Heart right ventricle (tissue), 16 donors: ENCODE measurements at places on chromosomes 4 and X. TPM values are rescaled to one million over a fixed set of nuclear protein-coding genes. Genes with fewer than 3 reads are reported as not detected.

- no peak for DNase-seq
These were observed 62.0 kb downstream of the SLAIN2 start for GRCh38 chr4:48403358-48403757.

DNA sequence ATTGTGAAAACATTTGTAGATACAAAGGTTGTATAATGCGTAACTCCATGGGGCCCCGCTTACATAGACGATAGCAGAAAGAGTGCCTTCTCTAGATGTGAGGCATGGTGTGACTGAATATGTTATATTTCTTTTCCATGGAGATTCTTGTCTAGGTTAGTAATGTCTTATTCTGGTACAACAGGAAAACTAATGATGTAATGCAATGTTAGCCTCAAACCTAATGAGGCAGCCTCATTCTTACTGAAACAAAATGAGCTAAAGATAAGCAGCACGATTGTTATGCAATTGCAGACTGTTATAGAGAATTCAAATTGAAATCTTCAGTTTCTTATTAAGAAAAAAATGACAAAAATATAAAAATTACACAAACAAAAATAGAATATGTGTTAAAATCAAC is 171.1 kb upstream of the ANKRD50 start:
- no peak for DNase-seq

GRCh38 chr4:122689972-122690371 is 42.5 kb upstream of the BBS12 start:
- no peak for DNase-seq

DNA sequence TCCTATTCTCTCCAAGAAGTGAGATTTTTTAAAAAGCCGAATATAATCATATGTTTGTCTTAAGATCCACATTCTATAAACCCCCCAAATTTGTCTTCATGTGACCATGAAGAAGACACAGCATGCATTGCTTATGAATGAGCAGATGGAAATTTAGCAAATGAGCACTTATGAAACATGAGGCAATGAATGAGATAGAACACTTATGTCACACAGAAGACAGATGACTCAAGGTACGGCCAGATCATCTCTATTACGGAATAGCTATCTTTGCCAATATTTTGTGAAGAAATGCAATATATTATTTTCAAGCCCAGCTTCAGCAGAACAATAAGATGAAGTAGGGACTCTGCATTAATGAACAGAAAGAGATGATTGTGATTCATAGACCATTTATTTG is 21.4 kb downstream of the PHEX start:
- no peak for DNase-seq

The PRPS2 gene
- 2.3 TPM for total RNA-seq

The NAP1L2 gene
- 12.4 TPM for total RNA-seq

DNA sequence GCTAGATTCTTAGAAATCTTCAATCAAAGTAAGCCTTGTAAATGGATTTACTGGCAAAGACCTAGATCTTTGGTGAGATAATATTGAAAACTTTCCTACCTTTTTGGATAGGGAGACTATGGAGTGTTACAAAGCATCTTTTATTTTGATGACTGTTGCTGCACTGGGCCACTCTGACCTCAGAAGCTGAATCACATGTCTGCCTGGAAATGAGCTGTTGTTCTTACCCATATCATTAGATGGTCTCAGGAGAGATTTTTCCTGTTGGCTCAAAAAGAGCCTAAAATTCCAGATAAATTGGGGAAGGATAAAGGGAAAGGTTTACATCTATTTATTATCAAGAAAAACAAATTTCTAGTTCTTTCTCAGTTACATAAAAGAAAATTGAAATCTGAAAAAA is 127.5 kb upstream of the BMP3 start:
- no peak for DNase-seq

GRCh38 chr4:5041699-5042098 is 9.6 kb upstream of the STK32B start:
- no peak for DNase-seq

GRCh38 chr4:184795214-184795844 is 30.4 kb downstream of the ACSL1 start:
- DNase-seq: no peak

DNA sequence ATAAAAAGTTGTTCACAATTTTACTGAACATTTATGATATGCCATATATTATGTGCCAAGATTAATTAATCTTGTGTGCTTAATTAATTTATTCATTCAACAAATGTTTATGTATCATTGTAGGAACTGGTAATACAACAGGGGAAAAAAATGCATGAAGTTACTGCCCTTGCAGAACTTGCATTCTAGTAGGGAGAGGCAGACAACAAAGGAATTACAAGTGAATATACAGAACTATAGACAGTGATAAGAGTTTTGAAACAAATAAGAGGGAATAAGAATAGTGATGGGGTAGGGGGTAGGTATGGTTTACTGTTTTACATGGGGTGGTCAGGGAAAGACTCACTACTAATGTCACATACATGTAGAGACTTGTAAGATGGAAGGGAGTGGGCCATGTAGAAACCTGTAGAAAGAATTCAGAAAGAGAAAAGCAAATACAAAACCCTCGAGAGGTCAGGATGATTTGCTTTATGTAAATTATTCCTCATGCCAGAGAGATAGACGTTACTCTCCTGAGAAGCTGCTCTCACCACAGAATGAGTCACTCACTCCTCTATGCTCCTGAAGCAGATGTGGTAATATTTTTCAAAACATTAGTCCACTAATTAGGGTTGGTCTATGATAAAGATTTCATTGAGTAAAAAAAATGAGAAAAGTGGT is 855.0 kb upstream of the GRID2 start:
- no peak for DNase-seq

DNA sequence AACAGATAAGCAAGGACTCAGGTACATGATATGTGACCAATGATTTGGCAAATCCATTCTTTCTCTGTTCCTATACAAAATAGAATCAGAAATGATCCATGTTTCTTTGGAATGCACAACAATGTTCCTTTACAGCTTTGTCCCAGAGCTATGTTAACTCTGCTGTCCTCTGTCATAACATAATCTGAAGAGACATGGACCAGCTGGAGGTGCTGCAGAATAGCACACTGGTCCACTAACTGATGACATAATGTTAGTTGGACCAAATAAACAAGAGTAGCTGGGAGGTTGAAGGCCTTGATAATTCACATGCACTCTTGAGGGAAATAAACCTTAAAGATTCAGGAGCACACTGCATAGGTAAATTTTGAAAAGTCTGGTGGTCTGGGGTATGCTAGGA is 23.0 kb upstream of the DHX15 start:
- no peak for DNase-seq

GRCh38 chrX:18833071-18833731 is 125.8 kb downstream of the PPEF1 start:
- DNase-seq: peak; percentile 38

GRCh38 chr4:78766650-78767049 is 9.5 kb upstream of the BMP2K start:
- DNase-seq: no peak

The NAT8L gene
- 0.17 TPM for total RNA-seq

The MAGEB2 gene
- not detected for total RNA-seq

The IGSF1 gene
- total RNA-seq: 4.7 TPM

GRCh38 chrX:73215246-73215645 is 595 bp upstream of the NAP1L2 start:
- DNase-seq: no peak

The LRIT3 gene
- total RNA-seq: 0.06 TPM

The RS1 gene
- not detected for total RNA-seq

DNA sequence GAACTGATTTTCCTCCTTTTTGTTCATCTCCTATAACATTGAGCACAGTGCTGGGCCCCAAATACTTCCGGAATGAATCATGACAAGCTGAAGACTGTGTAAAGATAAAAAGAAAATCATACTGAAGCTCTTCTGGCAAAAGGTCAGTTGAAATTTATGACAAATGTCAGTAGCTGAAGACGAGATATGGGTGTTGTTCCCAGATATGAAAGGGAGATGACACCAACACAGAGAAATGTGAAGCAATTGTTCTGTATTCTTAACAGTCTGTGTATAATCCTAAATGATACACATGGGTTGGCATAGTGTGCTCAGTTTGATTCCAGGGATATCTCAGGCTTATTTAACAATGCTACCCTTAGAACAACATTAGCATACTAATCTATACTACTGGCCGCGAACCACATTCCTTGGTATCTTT is 170.5 kb upstream of the PITX2 start:
- no peak for DNase-seq

The NHS gene
- total RNA-seq: 1.2 TPM

- DNase-seq: peak; percentile 17
These were observed 84.0 kb downstream of the WWC2 start for GRCh38 chr4:183182873-183183725.

The STARD8 gene
- total RNA-seq: 7.0 TPM

DNA sequence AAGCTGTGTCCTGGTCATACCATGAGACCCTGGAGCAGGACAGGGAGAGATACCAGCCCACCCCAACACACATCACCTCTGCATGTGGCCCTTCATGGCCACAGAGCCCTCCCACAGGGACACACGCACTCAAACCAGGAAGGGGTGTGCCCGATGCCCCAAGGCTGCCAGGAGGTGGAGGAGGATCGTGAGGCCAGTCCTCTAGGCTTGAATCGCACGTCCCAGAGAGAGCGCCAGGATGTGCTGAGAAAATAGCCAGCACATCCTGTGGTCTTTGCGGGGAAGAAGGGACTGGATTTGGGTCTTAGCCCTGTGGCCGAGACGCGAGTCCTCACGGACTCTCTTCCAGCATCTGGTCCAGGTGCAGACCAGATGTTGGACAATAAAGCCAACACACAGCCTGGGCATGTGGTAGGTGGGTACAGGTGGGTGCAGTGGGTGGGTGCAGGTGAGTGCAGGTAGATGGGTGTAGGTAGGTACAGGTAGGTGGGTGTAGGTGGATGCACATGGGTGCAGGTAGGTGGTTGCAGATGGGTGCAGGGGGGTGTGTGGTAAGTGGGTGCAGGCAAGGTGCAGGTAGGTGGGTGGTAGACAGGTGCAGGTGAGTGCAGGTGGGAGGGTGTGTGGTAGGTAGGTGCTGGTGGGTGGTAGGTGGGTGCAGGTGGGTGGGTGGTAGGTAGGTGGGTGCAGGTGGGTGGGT is 94.3 kb upstream of the AFAP1 start:
- no peak for DNase-seq

The ENPEP gene
- 2.2 TPM for total RNA-seq

DNA sequence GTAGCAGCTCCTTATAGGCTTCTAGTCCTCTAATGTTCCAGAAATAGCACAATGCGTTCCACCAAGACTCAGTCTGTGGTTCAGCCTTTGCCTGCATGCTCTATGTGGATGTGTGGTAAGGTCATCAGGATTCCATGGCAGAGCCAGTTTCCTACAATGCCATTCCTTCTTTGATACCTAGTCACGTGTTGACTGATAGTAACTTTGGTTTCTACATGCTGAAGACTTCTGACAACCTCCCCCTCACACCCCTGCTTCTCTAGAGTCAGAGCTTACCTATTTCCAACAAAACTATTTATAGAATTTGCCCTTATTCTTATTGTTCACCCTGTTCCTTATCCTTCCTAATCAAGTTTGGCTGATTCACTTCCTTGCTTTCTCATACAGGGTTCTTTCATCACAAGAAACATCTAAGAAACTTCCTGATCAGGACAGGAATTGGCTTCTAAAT is 81.1 kb downstream of the CT47B1 start:
- DNase-seq: peak; percentile 4

The NDST3 gene
- total RNA-seq: not detected

GRCh38 chrX:68945603-68946228 is 116.9 kb downstream of the EFNB1 start:
- no peak for DNase-seq

DNA sequence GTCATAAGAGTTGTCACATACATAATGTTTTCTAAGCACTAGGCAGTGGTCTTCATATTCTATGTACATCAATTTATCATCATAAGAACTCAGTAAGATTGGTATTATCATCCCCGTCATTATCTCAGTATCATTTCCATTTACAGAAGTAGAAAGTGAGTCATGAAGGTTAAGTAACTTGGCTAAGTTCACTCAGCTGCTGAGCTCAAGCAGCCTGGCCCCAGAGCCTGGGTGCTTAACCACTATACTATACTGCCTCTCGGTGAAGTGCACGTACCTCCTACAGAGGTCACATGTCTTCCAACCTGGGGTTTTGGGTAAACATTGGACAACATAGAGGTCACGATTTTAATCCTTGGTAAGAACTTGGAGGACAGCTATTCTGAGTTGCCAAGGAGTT is 161.5 kb upstream of the GATB start:
- DNase-seq: no peak

- no peak for DNase-seq
These were observed 192.0 kb downstream of the PCDH7 start for GRCh38 chr4:30912098-30912714.

The PPEF2 gene
- total RNA-seq: not detected

- no peak for DNase-seq
These were observed 3.5 kb upstream of the HTR2C start for GRCh38 chrX:114580336-114580735.

- no peak for DNase-seq
These were observed 490.8 kb downstream of the RAPGEF2 start for GRCh38 chr4:159593681-159594080.

GRCh38 chr4:106114270-106114669 is 201.7 kb downstream of the TBCK start:
- DNase-seq: no peak

DNA sequence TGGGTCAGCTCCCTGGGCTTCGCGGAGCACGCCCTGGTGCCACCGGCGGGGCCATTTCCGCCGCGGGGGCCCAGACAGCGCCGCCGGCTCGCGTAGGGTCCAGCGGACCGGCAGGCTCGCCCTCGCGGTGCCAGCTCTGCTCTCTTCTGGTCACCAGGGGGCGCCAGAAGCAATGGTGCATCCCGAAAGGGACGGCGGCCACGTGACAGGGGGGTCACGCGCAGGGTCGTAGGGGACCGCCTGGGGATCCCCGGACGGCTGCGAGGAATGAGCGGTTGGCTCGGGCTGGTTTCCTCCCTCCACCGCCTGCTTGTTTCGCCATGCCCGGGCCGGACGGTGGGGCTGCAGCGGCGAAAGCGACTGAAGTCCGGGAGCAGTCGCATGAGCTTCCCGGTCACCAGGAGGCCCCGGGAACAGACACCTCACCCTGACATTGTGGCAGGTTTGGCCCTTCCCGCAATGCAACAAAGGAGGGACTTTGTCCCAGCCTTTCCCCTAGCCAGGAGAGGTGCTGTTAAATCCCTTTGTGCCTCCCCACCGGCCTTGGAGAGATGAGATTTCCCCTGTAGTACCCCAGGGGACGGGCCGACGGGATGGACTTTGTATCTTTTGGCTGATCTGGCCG is 15.8 kb downstream of the ZCCHC12 start:
- DNase-seq: peak; percentile 83

The GPAT3 gene
- 44.4 TPM for total RNA-seq

The SMS gene
- total RNA-seq: 48.1 TPM

DNA sequence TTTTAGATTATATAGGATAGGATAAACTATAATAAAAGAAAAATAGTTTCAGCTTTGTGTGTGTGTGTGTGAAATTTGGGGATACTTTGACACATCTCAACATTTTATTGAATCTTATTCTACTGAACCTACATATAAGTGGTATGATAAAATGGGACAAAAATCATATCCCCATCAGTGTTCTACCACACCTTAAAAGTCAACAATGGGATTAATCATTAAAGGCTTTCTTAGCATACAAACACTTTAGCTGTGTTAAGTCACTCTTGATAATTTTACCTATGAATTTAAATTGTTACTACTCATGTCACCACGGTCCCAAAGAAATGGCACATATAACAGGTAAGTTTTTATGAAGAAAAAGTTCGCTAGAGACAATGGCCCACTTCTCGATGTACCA is 37.7 kb upstream of the LRBA start:
- DNase-seq: no peak

The CSAG3 gene
- not detected for total RNA-seq

- DNase-seq: no peak
These were observed 56.8 kb downstream of the RXFP1 start for GRCh38 chr4:158578476-158578875.
